ENCODE measurements at places on chromosomes 2 and 18. TPM values are rescaled to one million over a fixed set of nuclear protein-coding genes. Genes with fewer than 3 reads are reported as not detected.
A peak's percentile ranks its signal among the peaks of the same experiment; 100 is the strongest.

DNA sequence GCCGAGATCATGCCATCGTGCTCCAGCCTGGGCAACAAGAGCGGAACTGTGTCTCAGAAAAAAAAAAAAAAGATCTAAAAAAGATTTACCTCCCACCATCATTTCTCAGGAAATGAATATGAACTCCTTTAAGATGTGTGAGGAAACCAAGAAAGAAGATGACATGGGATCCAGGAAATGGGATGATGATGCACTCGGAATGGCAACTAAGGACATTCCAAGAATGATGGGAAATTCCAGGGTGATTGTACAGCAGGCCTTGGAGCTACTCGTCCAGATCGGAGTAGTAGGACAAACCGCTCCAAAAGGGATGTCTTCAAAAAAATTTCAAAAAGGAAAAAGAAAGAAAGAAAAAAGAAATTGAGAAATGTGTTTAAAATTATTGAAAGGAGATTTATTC lies 84.9 kb upstream of the PMAIP1 start:
- DNase-seq = no peak

- DNase-seq = no peak
These were observed 91.6 kb downstream of the TTC27 start for GRCh38 chr2:32719430-32719829.

DNA sequence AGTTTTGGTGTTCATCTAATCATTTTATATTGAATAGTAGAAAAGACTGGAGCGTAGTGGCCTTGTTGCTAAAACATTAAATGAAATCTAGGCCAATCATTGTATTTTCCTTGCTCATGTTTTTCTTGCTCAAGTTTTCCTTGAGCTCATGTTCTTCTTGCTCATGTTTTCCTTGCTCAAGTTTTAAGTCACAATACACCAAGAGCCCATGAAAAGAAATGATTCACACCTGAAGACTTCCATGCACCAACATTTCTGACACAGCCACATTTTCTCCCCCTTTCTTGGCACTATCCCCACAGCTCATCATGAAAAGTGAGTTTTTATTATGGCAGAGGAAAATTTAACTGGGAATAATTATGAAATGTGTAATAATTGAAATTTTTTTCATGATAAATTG lies 92.0 kb downstream of the LRP1B start:
- DNase-seq = no peak

DNA sequence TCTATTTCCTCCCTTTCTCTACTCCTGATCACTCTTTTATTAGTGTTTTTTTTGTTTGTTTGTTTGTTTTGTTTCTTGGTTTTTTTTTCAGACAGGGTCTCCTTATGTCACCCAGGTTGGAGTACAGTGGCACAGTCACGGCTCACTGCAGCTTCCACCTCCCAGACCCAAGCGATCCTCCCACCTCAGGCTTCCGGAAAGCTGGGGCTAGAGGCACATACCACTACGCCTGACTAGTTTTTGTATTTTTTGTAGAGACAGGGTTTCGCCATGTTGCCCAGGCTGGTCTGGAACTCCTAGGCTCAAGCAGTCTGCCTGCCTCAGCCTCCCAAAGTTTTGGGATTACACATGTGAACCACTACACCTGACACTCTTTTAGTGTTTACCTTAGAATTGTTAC lies 122.3 kb downstream of the ATL2 start:
- DNase-seq = no peak

DNA sequence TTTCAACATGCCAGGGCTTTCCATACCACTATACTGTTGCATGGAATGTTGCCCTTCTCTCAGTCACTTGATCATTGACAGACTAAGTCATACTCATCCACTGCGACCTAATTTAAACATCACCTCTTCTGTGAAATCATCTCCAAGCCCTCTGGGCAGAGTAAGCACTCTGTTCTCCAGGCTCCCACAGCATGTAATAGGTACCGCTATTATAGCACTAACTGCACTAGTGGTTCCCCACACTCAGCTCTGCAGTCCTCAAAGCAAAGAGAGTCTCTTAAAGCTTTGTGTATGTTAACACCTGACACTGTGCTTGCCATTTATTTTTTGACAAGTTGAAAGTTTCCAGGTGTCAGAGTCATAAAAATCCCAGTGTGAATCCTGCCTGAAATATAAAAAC lies 947.2 kb downstream of the ERBB4 start:
- no peak for DNase-seq

DNA sequence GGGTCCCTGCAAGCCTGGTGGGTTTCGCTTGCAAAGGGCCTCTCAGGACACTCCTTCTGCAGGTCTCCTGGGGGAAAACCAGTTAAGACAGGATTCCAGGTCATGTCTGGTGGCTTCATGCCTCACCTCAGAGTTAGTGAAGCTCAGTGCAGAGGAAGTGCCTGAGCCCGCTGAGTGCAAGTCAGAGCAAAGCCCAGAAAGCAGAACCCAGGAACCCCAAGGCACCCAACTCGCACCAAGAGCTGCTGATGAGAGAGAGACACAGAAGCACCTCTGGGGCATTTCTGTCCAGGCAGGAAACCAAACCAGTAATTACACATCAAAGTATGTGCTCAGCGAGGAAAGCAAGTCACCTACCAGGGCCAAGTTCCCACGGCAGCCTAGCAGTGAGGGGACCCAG lies 78.4 kb downstream of the ARHGEF4 start:
- DNase-seq = no peak

- peak; percentile 66 for DNase-seq
These were observed 43.1 kb upstream of the HDAC4 start for GRCh38 chr2:239443666-239444567.

DNA sequence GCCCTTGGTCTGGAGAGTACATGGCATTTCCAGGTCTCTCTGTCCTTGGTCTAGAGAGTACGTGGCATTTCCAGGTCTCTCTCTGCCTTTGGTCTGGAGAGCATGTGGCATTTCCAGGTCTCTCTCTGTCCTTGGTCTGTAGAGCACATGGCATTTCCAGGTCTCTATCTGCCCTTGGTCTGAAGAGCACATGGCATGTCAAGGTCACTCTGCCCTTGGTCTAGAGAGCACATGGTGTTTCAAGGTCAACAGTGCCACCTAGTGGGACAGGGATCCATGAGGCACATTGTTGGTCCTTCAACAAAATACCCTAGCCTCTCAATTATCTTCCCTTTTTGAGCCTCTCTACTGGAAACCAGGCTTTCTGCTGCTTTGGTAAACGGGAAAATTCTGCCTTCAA lies 250.2 kb downstream of the OTX1 start:
- peak; percentile 80 for DNase-seq

GRCh38 chr2:17933256-17933655 lies 54.8 kb downstream of the KCNS3 start:
- DNase-seq = no peak

- DNase-seq = no peak
These were observed 147.7 kb downstream of the KLHL29 start for GRCh38 chr2:23532391-23533337.

IL1R1 gene
- polyA plus RNA-seq = 93.1 TPM

IAH1 gene
- 37.4 TPM for polyA plus RNA-seq

GRCh38 chr2:147294825-147295392 lies 549.9 kb upstream of the ACVR2A start:
- DNase-seq = no peak

GRCh38 chr18:37084912-37085311 lies 256.0 kb downstream of the KIAA1328 start:
- no peak for DNase-seq

MOB1A gene
- polyA plus RNA-seq = 33.2 TPM

All from HepG2 (cell line).